ENCODE measurements at places on chromosomes 4 and X.

DNA sequence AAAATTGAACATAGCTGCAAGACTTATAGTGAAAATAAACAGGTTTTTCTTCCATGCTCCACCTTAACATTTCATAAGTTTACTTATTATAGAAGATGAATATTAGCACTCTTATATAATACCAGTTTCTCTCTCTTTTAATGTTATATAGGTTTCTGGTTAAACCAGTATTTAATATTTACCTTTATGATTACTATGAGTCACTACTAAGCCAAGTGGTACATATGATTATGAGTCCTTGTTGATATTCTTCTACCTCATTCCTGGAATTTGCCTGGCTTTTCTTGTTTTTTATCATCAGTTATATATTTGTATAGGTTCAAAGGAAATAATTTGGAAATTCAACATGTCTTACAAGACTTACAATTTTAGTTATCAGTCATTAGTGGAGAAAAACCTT lies 89.9 kb upstream of the MAOA start:
- no peak for DNase-seq

- DNase-seq = no peak
Measured at GRCh38 chr4:125770814-125771398, 456.2 kb downstream of the FAT4 start.

DNA sequence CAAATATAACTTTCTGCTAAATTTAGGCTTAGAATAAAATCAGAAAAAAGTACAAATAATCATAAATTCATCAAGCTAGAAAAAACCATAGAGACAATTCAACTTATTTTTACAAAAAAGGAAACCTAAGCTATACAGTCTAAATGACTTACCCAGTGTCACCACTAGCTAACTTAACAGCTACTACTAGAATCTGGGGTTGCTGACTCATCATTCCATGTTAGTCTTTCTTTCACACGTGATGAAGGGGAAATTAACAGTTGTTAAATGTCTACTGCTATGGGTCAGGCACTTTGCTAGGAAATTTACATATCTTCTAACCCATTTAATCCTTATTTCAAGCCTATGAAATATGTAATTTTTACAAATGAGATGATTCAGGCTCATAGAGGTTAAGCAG lies 349.3 kb upstream of the GALNT7 start:
- DNase-seq = no peak

GRCh38 chr4:121304893-121305292 lies 75.9 kb downstream of the QRFPR start:
- no peak for DNase-seq

DNA sequence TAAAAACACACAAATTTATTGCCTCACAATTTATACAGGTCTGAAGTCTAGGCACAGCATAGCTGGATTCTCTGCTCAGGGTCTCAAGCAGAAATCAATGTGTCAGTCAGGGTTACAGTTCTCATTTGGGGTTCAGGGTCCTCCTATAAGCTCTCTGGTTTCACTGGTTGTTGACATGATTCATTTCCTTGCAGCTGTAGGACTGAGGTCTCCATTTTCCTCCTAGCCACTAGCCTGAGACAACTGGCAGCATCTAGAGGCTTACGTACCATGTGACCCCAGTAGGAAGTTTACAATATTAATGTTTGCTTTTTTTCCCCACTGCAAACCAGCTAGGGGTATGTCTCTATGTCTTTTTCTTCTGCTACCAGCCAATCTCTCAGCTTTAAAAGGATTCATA lies 102.5 kb downstream of the CPEB2 start:
- no peak for DNase-seq

- no peak for DNase-seq
Measured at GRCh38 chrX:1484638-1485019, 31.9 kb upstream of the ASMTL start.

Measured in putamen (tissue), 1 donor.